ENCODE measurements at places on chromosomes 6 and 20. TPM values are rescaled to one million over a fixed set of nuclear protein-coding genes. Genes with fewer than 3 reads are reported as not detected.

The ATP6V1G2 gene
- total RNA-seq, result 3.4 TPM

GRCh38 chr20:7902879-7903278, 37.4 kb downstream of the HAO1 start:
- H3K4me1 ChIP-seq, result no peaks in the 10 kb centered on the region
- H3K27me3 ChIP-seq, result no peaks in the 10 kb centered on the region
- H3K4me3 ChIP-seq, result no peak overlapping the region
- no peaks in the 10 kb centered on the region for H3K36me3 ChIP-seq

- no peaks in the 10 kb centered on the region for H3K36me3 ChIP-seq
- H3K27ac ChIP-seq, result no peak overlapping the region
- no peaks in the 10 kb centered on the region for H3K4me1 ChIP-seq
- DNase-seq, result no peak
- no peaks in the 10 kb centered on the region for H3K27me3 ChIP-seq
Observed at GRCh38 chr6:48641544-48641943, 530.5 kb upstream of the PTCHD4 start.

DNA sequence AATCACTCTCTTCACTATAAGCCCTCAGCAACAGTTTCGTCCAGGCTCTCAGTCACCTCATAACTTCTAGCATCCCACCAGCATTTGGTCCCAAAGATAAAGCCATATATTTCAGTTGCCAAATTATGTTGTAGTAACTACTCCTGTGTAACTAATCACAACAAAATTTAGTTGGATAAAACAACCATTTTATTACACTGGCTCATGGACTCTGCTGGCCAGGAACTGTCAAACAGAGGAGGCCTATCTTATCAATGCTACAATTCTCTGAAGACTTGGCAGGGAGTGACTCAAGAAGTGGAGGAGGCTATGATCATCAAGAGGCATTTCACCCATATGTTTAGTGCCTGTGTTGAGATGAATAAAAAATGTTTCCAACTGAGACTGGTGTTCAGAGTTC, 1082.3 kb upstream of the GJE1 start:
- no peaks in the 10 kb centered on the region for H3K27me3 ChIP-seq
- no peaks in the 10 kb centered on the region for H3K36me3 ChIP-seq

DNA sequence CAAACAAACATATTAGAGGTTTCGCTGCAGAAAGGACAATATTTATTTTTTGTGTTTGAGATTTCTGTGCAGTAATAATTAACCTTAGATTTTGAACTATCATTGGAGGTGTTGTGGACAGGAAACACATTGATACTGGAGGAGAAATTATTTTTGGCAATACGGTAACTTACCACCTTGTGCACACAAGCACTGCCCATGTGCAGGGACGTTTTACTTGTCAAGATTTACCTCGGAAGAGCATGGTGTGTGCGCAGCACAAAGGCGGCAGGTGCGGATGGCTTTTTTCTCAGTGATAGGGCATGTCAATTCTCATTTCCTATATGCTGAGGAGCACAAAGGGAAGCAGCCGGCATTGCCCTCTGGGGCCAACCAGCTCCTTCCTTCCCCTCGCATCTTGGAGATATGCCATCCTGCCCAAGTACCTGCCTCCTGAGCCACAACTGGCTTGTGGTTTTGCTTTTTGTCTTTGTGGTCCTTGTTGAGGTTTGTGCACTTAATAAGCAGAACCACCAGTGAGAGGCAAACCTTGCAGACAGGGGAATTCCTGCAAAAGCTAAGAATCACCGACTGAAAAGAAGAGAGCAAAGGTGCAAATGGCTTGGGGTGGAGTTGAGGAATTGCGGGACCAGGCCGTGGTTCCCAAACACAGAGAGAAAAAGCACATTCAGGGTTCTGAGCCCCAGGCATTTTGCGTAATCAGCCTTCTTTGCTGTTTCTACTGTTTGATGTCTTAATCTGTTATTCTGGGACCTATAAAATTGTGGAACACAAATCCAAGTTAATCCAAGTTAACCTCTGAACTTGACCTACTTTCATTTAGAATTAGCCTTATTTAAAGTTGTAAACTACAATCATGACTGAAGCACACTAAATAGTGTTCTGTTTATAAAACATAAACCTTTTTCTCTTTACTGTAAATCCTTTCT, 21.9 kb downstream of the SAMD5 start:
- H3K27ac ChIP-seq, result no peak overlapping the region

DNA sequence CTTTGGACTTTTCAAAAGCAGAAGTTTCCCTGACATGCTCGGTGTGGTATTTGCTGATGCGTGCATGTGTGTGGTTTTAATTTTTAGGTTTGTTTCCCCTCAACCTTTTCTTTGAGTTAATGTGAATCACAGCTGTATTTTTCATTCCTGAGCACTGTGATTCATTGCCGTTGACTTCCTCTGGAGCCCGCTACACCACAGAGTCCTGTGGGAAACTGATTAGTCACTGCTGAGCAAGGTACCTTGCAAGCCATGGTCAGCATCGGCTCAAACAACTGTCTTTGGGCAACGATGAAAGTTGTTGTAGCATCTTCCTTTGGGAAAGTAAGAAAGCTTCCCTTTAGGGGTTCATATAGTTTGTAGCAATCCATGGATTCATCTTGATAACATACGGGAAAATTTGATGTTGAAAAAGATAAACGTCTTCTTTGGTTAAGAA, 57.5 kb downstream of the RIN2 start:
- no peaks in the 10 kb centered on the region for H3K4me1 ChIP-seq
- no peak for DNase-seq
- no peak overlapping the region for H3K27ac ChIP-seq
- no peaks in the 10 kb centered on the region for H3K36me3 ChIP-seq
- H3K27me3 ChIP-seq, result peaks cover 2% of the 10 kb centered on the region
